ENCODE measurements at places on chromosomes 12 and 14.
A peak's percentile ranks its signal among the peaks of the same experiment; 100 is the strongest.

DNA sequence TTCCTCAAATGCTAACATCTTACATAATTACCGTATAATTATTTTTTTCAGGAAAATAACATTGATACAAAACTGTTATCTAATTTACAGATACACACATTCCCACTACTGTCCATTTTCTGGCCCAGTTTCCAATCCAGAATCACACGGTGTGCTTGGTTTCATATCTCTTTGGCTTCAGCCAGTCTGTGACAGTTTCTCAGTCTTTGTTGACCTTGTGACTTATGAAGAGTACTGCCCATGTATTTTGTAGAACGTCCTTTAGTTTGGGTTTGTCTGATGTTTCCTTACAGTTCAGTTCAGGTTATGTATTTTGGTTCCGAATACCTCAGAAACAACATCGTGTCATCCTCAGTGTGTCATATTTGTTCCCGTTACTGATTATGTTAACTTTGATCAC, 16.2 kb downstream of the RXYLT1 start:
- no peak for DNase-seq

DNA sequence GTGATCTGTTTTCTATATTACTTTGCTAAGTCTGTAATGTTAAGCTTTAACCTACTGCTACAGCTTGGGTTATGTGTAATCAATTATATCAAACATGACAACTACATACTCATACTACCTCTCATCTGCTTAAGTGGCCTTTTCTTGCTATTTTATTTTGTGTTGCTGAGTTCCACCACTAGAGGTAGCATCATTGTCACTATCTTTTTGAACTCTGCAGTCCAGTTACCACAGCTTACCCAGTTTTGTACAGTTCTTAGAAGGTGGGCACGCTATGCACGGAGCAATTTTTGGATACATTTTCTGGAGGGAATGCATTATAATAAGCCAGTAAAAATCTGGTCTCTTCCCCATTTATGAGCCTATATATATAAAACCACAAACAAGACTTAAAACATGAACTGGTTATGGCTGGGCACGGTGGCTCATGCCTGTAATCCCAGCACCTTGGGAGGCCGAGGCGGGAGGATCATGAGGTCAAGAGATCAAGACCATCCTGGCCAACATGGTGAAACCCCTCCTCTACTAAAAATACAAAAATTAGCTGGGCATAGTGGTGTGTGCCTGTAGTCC, 48.5 kb downstream of the SAV1 start:
- DNase-seq = peak; percentile 53

DNA sequence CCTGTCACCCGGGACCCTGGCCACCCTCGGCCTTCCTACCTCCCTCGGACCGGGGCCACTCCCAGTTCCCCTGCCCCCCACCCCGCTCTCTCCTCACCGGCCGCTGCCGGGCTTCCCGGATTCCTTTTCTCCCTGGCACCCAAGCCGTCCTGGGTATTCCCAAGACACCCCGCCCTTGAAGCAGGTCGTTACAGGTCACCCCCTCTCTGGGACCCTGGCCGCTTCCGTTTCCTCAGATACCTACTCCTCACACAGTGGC, 493 bp downstream of the NUMB start:
- no peak for DNase-seq

- DNase-seq = no peak
Measured at GRCh38 chr12:86801439-86801838, 545.2 kb upstream of the MGAT4C start.

DNA sequence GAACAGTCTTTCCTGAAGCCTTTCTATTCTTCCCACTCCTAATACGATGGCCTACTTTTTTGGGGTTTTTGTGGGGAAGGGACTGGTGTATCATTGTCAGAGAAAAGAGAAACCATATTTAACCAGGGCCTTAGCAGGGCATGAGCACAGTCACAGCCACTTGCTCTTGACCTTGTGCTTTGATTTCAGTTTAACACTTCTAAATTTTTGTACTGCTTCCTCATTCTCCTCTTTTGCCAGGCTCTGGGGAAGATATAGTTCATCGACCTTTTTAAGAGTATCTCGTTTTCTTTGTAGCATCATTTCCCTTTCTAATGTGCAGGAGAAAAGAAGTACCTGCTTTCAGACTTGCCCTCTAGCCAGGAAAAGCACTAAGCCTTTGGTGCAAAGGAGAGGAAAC, 2.2 kb downstream of the ZBTB1 start:
- DNase-seq = peak; percentile 25
